Caudate nucleus (tissue), 63 donors: ENCODE measurements at places on chromosomes 3 and 15.

DNA sequence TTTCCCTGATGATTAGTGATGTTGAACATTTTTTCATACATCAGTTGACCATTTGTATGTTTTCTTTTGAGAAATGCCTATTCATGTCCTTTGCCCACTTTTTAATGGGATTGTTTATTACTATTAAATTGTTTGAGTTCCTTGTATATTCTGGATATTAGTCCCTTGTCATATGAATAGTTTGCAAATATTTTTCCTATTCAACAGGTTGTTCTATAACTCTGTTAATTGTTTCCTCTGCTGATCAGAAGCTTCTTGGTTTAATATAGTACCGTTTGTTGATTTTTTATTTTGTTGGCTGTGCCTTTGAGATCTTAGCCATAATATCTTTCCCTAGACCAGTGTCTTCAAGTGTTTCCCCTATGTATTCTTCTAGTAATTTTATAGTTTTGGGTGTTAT lies 189.0 kb upstream of the RARB start:
- no peak for DNase-seq

GRCh38 chr15:41215708-41216107 lies 14.8 kb downstream of the EXD1 start:
- no peak for DNase-seq

DNA sequence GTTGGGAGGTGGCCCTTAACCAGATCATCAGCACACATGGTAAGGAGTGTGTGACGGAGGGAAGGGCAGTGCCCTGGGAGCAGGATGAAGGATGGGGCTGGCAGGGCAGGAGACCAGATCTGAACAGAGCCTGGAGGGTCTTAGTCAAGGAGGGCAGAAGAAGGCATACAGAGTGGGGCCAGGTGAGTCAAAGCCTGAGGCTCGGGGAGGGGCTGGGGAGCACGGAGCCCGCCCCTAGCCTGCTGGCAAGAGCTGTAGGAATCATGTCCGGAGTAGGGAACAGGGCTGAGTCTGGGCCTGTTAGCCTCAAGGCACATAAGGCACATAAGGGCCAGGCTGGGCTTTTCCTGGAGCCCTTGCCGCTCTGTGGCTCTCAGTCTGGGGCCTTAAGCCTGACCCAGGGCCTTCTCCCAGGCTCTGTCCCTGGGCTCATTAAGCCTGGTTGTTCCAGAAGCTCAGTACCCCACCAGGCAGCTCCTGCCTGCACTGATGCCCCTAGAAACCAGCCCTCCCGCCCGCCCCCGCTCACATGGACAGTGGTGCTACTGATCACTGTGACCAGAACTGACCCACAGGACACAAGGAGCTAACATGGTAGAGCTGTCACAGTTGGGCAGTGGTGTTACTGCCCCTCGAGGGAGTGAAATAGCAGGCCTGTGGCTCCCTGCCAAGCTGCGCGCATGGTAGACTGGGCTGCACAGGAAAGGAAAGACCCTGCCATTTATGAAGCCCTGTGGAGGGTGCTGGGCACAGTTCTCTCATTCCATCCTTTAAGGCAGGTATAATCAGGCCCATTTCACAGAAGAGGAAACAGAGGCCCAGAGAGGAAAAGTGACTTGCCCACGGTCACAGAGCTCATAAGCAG lies 14.6 kb downstream of the ISG20 start:
- DNase-seq, result no peak

- no peak for DNase-seq
These were observed 344.0 kb upstream of the RARB start for GRCh38 chr3:25084016-25084415.

GRCh38 chr15:68047826-68048225 lies 6.3 kb upstream of the PIAS1 start:
- no peak for DNase-seq
